ENCODE measurements at places on chromosomes 2 and 18.

DNA sequence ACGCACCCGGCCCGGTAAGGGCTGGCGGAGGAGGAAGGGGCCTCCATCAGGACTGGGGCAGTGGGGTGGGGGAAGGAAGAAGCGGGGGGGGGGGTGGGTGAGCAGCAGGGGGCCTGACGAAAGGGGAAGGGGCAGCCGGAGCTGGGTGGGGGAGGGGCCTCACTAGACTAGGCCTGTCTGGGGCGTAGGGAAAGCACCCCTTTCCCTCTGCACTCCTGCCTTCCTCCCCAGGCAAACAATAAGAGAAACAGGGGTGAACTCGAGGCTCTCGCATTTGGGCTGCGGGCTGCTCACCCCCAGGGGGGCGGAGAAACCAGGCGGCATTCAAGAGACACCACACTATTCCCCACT is 82.7 kb upstream of the POMC start:
- no peak for DNase-seq

GRCh38 chr18:50679056-50679455 is 119.2 kb downstream of the MAPK4 start:
- no peak for DNase-seq

- no peak for DNase-seq
These were observed 36.5 kb upstream of the REG3G start for GRCh38 chr2:78989051-78989450.

GRCh38 chr2:58010599-58010998 is 36.0 kb upstream of the VRK2 start:
- no peak for DNase-seq

GRCh38 chr18:27206411-27206810 is 21.3 kb upstream of the CHST9 start:
- DNase-seq = no peak

- DNase-seq = no peak
These were observed 168.2 kb downstream of the DPP10 start for GRCh38 chr2:114610677-114611076.

DNA sequence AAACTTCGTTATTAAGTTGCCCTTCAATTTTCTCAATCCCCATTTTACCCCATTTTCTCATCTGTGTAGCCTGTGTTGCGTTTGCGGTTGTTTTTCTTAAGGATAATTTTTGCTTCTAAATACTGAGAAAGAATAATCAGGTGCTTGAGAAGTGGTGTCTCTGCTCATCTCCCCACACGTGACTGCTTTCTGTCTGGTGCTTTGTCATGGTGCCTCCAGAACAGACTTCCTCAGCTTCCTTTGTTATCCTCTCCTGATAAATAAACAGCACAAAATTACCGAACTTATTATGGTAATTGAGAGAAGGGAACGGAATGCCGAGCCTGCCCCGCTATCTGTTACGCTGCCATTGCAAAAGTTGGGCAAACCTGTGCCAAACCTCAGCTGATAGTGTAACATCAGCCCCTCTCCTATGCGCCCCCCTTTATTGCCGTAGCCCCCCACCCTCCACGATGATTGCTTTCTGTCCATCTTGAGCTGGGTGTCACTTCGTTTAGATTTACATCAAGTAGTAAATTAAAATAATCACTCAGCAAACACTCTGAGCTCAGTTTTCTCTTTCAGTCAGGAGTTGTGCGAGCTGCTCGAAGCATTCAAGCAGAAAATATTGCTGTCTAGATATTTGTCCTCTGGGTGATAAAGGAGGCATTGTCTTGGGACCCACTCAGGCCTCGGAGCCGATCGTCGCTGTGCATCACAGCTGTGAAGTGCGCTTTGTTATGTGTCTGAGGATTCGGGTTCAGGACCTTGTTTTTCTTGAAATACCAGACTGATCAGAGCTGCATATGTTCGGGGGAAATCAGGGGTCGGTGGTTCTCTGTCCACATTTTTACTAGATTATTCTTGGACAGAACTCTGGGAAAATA is 1008.5 kb upstream of the FANCL start:
- DNase-seq = no peak

DNA sequence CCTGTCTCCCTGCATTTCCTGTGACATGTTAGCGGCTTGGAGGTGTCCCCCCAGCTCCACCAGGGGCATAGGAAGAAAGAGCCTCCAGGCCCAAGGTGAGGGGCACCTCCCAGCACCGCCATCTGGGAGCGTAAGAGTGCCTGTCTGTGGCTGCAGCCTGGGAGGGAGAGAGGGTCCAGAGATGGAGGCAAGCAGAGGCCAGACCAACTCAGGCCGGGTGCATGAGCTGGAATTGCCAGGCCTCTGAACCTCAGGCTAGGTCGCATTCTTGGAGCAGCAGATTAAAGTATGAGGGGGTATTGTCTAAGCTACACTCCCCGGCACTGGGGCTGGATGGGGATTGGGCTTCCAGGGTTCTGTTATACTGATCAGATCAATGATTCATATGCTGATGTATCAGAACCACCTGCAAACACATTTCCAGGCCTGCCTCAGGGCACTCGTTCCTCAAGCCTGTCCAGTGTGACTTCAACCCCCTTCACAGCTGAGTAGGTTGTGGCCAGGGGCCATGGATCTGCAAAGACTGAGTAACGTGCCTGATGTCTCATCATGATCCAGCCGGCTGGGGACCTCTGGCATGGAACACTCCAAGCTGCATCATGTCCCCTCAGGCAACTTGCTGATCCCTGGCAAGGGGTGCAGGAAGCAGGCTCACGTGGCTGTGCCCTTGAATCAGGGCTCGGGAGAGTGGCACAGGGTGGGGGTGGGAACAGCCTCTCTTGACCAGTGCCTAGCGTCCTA is 73.2 kb downstream of the HS1BP3 start:
- no peak for DNase-seq

GRCh38 chr2:234747032-234747431 is 204.8 kb upstream of the SH3BP4 start:
- DNase-seq = no peak

GRCh38 chr18:23144640-23145039 is 9.4 kb downstream of the CABLES1 start:
- DNase-seq = no peak

Data from stimulated activated CD4-positive, alpha-beta T cell treated with anti-CD3 and anti-CD28 coated beads, Interleukin-1b, Interleukin-23, amount 100 ng/mL, for 4 hours (primary cell).